ENCODE measurements at places on chromosomes 2 and 18.

DNA sequence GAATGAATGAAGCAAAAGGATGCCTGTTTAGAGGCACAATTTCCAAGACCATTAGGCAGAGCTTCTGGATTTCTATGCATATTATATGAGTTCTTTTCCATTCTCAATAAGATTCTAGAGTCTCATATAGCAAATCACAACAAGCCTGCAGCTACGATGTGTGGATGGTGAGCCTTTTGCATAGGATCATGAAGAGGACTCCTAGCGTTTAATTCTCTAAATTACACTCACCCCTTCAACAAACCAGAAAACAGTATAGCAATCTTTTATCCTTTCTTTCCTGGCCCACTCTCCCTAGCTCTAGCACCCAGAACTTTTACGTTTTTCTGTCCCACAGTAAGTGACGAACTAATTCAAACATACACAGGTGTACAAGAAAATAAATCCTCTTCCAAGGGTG is 293.1 kb upstream of the KLHL29 start:
- no peak for DNase-seq

DNA sequence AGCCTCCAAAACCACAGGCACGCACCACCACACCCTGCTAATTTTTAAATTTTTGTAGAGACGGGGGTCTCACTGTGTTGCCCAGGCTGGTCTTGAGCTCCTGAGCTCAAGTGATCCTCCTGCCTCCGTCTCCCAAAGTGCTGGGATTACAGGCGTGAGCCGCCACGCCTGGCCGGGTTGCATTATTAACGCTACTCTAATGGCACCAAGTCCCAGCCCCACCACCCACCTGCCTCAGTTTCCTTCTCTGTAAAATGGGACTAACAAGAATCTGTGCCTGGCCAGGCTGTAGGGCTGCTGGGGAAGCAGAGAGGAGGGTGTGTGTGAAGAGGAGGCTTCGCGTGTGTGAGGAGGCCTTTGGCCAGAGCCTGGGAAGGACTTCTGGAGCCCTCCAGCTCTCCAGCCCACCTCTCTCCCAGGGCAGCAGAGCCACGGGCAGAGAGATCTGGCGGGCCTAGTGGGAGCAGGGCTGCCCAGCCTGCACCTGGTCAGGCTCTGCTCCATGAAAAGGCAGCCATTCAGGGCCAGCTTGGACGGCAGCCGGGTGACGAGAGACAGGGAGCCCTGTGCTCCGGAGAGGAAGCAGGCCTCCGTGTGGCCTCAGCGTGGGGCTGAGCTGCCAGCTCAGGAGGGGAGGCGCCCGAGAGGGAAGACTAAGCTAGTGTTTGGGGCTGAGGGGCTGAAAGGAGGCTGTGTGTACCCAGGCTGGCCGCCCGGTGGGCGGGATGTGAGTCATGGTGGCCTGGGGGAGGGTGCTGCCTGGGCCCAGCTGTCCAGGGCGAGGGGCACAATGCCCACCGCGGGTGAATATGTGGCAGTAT is 7.4 kb upstream of the B3GNT7 start:
- DNase-seq, result no peak

DNA sequence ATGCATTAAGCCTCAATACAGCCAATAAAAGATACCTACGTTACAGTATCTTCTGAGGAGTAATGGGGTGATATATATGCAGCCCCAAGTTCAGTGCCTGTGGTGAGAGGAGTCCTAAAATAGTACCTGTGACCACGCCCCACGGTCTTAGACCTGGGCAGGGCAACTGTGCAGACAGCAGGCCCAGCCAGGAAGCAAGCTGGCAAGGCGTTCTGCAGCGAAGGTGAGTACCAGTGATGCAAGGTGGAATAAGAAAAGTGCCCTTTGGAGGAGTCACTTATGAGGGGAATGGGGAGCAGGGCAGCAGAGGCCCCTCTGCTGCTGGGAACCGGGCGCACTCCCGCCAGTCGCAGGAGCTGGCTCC is 12.7 kb upstream of the MAP3K2 start:
- no peak for DNase-seq

GRCh38 chr2:30296496-30296895 is 65.2 kb downstream of the LBH start:
- DNase-seq, result no peak

- DNase-seq, result no peak
These were observed 18.6 kb downstream of the THNSL2 start for GRCh38 chr2:88188748-88189147.

DNA sequence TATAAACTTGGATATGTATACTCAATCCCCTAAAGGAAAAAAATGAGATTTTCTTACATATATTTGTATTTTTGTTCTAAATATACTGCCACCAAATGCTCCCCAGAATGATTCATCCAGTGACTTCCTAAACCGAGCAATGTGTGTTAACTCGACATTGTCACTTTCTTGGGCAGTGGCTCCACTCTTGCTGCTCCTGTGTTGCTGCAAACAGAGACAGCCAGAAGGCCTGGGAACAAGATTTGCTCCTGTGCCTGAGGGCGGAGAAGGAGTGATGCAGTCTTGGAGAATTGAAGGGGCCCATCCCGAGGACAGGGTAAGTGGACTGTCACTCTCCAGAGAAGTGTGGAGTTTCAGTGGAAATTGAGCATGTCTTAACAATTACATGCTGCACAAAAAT is 32.7 kb downstream of the DSG4 start:
- DNase-seq, result no peak

DNA sequence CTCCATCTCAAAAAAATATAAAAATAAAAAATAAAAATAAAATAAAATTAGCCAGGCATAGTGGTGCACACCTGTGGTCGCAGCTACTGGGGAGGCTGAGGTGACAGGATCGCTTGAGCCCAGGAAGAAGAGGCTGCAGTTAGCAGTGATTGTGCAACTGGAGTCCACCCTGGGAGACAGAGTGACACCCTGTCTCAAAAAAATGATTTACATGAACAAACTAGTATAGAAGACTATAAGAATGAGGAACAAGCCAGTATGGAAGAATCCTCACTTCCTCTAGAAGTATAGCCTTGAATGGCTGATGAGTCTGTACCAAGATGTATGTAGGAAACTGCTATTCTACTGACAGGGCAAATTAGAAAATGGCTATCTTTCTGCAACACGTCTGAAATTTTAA is 10.9 kb downstream of the YES1 start:
- DNase-seq, result no peak

DNA sequence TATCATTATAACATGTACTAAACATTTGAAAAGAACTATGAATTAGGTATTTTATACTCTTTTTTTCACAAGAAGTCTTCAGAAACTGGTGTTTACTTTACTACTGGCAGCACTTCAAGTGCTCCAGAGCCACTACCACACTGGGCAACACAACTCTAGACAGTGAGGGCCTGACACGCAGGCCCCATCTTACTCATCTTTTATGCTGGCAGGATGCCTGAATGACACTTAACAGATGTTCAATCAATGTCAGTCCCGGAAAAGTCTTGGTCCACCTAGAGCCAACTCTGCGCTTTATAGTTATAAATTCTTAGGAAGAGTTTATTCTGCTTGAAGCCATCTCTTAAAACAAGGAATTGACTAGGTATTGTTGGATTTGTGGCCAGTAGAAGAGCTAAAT is 8.7 kb upstream of the WIPF1 start:
- DNase-seq, result no peak

GRCh38 chr2:157158111-157158510 is 99.4 kb upstream of the GALNT5 start:
- DNase-seq, result no peak

DNA sequence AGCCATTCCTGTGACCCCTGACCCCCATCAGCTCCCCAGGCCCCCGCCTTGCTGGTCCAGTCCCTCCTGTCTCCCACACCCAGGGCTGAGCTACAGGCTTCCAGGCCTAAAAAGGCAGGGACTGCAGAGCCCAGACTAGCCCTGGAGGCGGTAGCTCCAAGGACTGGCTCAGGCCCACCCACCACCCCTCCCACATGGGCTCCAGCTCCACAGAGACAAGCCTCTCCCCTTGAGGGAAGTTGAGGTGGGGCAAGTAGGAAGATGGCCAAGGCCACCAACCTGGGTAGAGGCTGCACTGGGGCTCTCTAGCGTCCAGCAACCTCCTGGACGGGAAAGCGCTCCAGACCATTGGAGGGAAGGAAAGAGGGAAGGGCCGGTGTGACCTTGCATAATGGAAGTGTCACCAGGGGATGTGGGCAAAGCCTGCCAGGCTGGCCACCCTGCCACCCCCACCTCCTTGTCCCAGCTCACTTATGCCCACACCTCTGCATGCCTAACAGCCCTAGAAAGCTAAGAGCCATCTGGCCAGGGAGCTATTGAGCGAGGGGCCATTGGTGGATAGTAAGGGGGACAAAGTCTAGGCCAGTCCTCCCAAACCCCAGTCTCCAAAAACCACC is 63.1 kb downstream of the TNS1 start:
- DNase-seq, result no peak

DNA sequence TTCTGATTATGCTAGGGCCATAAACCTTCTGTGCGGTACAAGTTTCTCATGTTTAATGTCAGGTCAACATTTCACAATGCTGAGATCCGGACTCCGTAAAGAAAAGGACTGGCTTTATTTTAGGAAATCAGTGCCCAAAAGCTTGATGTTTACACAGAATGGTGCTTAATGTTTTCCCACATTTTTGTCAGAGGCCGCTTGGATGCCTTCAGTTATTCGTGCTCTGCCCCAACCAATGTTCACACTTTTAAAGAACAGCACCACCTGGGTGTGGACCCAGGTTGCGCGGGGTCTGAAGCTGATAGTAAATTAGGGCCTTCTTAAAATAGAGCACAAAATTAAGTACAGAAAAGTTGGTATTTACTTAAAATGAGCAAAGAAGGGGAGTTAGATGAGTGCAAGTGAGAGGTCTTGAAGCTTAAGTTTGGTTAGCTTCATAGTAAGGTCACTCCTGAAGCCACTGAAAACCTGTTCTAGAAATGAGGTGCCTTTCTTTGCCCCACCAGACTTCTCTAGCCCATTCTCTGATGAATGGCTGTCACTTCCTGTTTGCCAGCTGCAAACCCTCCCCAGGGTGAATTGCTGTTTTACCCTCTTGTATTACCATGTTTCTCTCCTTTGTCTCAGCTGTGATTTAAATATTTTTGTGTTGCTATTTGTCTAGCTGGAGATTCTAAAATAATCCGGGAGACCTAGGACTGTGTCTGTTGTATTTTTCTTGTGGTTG is 20.5 kb downstream of the SLC3A1 start:
- DNase-seq, result no peak

- no peak for DNase-seq
These were observed 164.9 kb upstream of the NT5C1B start for GRCh38 chr2:18754286-18754685.

DNA sequence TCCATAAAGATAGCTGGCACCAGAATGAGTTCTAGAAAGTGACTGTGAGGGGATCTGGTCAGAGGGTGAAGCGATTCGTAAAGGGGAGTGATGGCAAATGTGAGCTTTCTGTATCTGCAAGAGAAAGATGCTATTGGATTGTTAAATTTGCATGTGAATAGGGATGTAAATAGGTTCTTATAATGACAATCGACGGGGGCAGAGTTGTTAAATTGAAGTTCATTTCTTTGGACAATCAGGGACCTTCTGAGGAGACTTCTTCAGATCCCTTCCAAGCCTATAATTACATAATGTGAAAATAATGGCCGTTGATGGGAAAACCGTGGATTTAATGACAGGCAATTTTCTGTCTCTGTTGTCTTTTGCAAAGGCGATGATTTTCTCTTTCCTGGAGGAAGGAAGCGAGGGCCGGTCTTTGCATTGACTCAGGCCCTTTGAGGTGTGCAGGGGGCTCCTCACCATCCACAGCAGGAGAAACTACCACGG is 52.2 kb upstream of the TMEM18 start:
- no peak for DNase-seq

GRCh38 chr2:71120195-71120594 is 9.8 kb downstream of the MCEE start:
- DNase-seq, result no peak

GRCh38 chr18:54742659-54743604 is 85.3 kb upstream of the RAB27B start:
- no peak for DNase-seq

GRCh38 chr2:57987835-57988573 is 58.6 kb upstream of the VRK2 start:
- no peak for DNase-seq

- DNase-seq, result no peak
These were observed 188.7 kb downstream of the FTCDNL1 start for GRCh38 chr2:199662255-199662654.

GRCh38 chr18:3177902-3178687 is 41.7 kb downstream of the MYOM1 start:
- no peak for DNase-seq

GRCh38 chr18:61459896-61460648 is 126.8 kb downstream of the CDH20 start:
- DNase-seq, result no peak

DNA sequence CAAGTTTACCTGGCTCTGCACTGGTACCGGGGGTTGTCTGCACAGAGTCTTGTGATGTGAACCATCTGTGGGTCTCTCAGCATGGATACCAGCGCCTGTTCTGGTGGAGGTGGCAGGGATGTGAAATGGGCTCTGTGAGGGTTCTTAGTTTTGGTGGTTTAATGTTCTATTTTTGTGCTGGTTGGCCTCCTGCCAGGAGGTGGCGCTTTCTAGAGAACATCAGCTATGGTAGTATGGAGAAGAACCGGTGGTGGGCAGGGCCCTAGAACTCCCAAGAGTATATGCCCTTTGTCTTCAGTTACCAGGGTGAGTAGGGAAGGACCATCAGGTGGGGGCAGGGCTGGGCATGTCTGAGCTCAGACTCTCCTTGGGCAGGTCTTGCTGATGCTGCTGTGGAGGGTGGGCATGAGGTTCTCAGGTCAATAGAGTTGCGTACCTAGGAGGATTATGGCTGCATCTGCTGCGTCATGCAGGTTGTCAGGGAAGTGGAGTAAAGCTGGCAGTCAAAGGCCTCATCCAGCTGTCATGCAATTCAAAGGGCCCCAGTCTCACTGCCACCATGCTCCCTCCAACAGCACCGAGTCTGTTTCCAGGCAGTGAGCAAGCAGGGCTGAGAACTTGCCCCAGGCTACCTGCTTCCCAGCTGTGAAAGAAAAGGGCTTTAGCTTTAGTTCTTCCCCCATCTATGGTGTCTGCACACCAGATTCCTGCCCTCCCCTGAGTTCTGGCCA is 278.0 kb downstream of the METTL4 start:
- DNase-seq, result no peak

GRCh38 chr2:68878071-68878711 is 7.0 kb upstream of the BMP10 start:
- no peak for DNase-seq

GRCh38 chr2:145199042-145199441 is 679.1 kb upstream of the ZEB2 start:
- no peak for DNase-seq

DNA sequence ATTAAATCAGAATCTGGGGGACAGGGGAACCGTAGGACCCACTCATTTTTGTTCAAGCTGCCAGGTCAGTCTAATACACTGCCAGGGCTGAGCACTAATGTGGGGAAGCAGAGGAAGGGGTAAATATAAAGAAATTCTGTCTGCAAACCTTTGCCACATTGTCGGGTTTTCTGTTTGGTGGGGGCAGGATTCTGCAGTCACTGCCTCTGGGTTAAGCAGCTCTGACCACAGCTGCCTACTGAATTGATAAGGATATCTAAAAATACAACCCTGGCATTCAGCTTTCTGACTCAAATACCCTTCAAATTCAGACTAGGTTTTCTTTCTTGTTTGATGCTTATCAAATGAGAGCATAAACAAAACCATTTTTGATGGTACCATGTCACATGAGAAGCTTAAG is 6.0 kb downstream of the DNER start:
- no peak for DNase-seq

Data from stimulated activated CD4-positive, alpha-beta T cell treated with anti-CD3 and anti-CD28 coated beads, TNF-alpha, amount 100 ng/mL, for 1 hour (primary cell).